ENCODE measurements at places on chromosomes 12 and 14.

DNA sequence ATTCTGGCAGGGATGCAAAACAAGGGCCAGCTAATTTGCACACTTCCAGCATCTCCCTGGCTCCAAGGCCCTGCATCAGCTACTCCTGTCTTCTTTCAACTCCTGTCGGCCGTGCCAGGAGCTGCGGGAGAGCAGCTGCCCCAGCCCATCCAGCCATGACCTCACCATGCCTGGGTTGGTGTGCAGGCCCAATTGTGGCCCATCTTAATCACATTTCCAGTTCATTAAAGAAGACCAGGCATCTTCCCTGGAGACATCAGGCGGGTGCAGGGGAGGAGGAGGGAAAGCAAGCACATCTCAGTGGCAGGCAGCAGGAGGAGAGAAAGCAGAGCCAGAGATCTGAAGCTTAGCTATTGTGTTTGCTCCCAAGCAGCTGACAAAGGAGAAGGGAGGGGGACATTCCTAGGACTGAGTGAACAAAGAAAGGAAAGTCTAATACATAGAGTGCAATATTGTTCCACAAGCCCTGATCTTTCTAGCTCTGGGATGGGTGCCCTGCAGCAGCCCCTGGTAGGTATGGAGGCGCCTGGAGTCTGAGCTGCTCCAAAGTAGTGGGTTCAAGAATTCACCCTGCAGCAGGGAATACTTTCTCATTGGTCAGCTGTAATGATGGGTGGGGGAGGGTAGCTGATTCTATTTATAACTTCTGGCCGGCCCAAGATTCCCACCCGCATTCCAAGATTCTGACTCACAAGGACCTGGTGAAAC, 40.1 kb downstream of the VWF start:
- no peak for DNase-seq

GRCh38 chr12:127300753-127301152, 966.2 kb upstream of the TMEM132C start:
- no peak for DNase-seq

- peak; percentile 25 for DNase-seq
These were observed 8.8 kb downstream of the DTX1 start for GRCh38 chr12:113065126-113066007.

DNA sequence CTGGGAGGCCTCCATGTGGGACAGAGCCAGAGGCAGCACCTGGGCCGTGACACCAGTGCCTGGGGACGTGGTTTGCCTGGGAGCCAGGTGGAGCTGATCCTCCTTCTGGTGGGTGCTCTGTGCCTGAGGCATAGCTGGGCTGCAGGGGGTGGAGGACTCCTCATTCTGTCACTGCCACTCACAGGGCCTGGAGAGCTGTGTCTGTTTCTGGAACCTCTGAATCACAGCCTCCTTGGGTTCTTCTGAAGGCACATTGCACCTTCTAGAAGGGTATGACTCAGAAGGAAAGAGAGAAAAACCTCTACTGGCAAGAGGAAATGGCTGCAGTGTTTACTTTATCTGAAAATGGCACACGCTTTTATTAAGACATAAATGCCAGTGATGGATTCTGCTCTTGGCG, 659.8 kb downstream of the VRK1 start:
- no peak for DNase-seq

GRCh38 chr12:66669541-66669940, 9.3 kb downstream of the GRIP1 start:
- DNase-seq = no peak

- no peak for DNase-seq
These were observed 164.0 kb downstream of the NUAK1 start for GRCh38 chr12:105974738-105975137.

Measured in adipocyte (in vitro differentiated cells).